ENCODE measurements at places on chromosomes 11 and 22.

DNA sequence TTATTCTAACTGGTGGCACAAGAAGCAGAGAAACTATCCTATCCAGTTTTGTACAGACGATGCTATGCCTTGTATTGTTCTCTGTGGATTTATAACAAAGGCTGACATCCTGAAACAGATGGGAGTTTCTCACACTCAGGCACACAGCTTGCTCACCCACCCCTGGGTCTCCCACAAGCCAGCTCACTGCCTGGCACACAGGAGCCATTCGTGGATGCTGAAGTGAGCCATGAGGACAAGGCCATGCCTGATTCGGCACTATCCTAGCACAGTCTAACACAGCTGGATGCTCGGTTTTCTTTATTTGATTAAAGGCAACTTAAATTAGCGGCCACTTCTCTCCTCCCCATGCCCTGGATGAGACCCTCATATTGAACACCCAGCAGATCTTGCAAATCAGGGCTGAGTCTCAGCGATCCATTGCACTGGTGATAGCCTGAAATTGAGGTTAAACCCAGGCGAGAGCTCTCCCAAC, 25.7 kb upstream of the TMPRSS4 start:
- H3K27ac ChIP-seq: no peak overlapping the region
- no peaks in the 10 kb centered on the region for H3K27me3 ChIP-seq
- no peaks in the 10 kb centered on the region for H3K4me1 ChIP-seq
- no peak overlapping the region for H3K4me3 ChIP-seq
- DNase-seq: no peak

- no peaks in the 10 kb centered on the region for H3K4me1 ChIP-seq
- H3K27ac ChIP-seq: peak overlapping the region; percentile 22
- DNase-seq: peak; percentile 30
These were observed 155.1 kb upstream of the SOX6 start for GRCh38 chr11:16511116-16512114.

GRCh38 chr11:40619654-40620053, 839.8 kb downstream of the LRRC4C start:
- no peaks in the 10 kb centered on the region for H3K36me3 ChIP-seq
- no peaks in the 10 kb centered on the region for H3K27me3 ChIP-seq
- DNase-seq: no peak
- no peak overlapping the region for H3K4me3 ChIP-seq
- H3K27ac ChIP-seq: no peak overlapping the region

- H3K27me3 ChIP-seq: no peaks in the 10 kb centered on the region
- H3K27ac ChIP-seq: no peak overlapping the region
- no peak for DNase-seq
- H3K36me3 ChIP-seq: no peaks in the 10 kb centered on the region
- no peak overlapping the region for H3K4me3 ChIP-seq
- H3K4me1 ChIP-seq: peaks cover 22% of the 10 kb centered on the region
These were observed 22.1 kb downstream of the NECTIN1 start for GRCh38 chr11:119706887-119707286.

Measured in hepatocyte (in vitro differentiated cells).